ENCODE measurements at places on chromosomes 1 and 21.

- no peak for DNase-seq
These were observed 10.0 kb downstream of the PABPC4 start for GRCh38 chr1:39566441-39567137.

GRCh38 chr1:18232052-18232451, 124.5 kb downstream of the IGSF21 start:
- no peak for DNase-seq

GRCh38 chr1:84255582-84255981, 45.9 kb upstream of the SAMD13 start:
- no peak for DNase-seq

- DNase-seq: no peak
These were observed 4.2 kb downstream of the CSTB start for GRCh38 chr21:43771698-43772424.

- DNase-seq: no peak
These were observed 144.1 kb downstream of the SYF2 start for GRCh38 chr1:25088180-25088701.

DNA sequence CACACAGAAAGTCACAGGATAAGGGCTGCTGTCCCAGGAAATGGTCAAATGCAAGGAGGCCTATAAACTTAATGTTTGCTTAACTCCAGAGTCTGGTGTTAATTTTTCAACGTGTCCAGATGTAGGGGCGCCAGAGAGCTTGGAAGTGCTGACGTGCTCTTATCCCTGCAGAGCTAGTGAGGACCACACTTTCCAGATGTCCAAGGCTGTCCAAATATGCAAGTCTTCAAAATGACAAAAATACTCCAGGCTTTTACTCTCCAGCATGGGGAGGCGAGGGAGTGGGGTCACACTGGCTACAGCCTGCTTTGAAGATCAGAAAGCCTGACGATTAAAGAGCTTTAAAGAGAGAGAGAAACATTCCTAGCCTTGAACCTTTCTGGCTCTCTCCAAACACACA, 57.6 kb downstream of the ABCA4 start:
- DNase-seq: peak; percentile 48
